Hepatocyte (in vitro differentiated cells): ENCODE measurements at places on chromosomes 3 and 15. TPM values are rescaled to one million over a fixed set of nuclear protein-coding genes. Genes with fewer than 3 reads are reported as not detected.

- no peaks in the 10 kb centered on the region for H3K27me3 ChIP-seq
- no peak overlapping the region for H3K4me3 ChIP-seq
- no peaks in the 10 kb centered on the region for H3K36me3 ChIP-seq
- H3K4me1 ChIP-seq: no peaks in the 10 kb centered on the region
Observed at GRCh38 chr15:22915866-22916515, 64.2 kb downstream of the CYFIP1 start.

Gene PLSCR4
- total RNA-seq: 23.3 and 25.9 TPM in 2 replicates

DNA sequence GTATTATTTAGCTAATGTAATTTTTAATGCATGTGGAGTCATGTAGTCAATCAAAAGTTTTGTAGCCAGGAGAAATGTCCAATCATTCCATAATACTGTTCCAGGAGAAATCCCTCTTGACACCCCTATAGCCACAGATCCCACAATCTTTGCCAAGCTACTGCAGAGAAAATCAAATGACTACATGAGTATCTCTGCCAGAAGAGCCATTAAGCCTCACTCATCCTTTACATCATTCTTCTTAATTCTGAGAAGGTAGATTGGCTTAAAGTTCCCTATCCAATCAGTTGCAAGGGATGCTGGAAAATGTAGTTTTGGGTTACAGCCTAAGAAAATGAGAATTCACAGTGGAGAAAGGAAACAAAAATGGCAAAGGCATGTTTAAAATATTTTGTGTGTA is 502.1 kb downstream of the ZBBX start:
- H3K27ac ChIP-seq: no peak overlapping the region
- no peak overlapping the region for H3K4me3 ChIP-seq
- no peaks in the 10 kb centered on the region for H3K27me3 ChIP-seq
- DNase-seq: no peak
- no peaks in the 10 kb centered on the region for H3K4me1 ChIP-seq

Gene NLGN1
- total RNA-seq: 8.5 and 11.2 TPM in 2 replicates

Gene CHST13
- total RNA-seq: 31.5 and 36.0 TPM in 2 replicates

DNA sequence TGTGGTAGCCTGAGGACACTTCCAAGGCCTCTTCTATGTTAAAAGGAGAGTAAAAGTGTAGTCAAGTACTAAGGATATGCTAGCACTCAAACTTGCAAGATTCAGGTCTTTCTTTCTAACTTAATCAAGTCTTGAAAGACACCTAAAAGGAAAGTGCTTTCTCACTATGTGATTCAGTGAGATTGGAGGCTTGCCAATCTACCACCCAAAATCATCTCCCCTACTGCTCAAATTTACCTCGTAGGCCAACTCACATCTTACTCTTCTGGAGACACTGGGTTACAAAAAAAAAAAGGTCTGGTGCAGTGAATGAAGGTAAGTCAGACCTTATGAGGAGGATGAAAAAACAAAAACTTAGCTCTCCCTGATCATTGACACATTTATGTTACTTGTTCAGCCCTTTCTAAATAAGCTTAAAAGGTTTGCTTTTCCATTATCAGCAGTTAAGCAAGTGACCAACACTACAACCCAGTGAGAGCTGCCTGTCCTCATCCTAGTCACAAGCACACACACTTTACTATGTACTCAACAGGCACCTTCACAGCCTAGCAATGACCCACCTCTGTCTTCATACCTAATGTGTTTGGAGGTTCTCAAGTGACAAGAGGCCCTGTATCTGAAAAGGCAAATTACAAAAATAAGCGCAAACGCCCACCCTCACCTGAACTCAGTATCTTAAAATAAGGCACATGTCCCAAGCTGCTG is 19.6 kb downstream of the SUMF1 start:
- no peak for DNase-seq
- no peaks in the 10 kb centered on the region for H3K27me3 ChIP-seq
- H3K4me3 ChIP-seq: no peak overlapping the region
- no peak overlapping the region for H3K27ac ChIP-seq
